NCI-H2081 (cell line): ENCODE measurements at places on chromosomes 5 and 9.

- no peak for DNase-seq
Observed at GRCh38 chr5:40030661-40031060, 605.9 kb upstream of the DAB2 start.

DNA sequence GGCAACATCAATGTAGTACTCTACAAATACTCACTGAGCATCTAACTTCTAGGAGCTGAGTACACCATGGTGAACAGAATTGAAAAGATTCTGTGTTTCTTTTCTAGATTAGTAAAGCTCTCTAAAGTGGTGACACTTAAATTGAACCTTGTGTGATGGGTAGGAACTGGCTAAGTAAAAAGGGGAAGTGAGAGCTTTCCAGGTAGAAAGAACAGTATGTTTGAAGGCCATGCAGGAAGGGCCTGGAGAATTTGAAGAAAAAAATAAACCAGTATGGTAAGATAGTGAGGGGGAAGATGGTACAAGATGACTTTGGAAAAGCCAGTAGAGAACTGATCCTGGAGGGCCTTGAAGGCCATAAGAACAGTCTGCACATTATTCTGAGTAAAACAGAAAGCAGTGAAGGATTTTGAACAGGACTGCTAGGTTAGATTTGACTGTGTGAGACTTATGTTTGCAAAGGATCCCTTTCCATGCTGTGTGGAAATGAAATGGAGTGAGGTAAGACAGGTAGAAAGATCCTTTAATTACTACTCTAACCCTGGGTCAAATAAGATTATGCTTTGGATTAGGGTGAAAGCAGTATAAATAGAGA is 46.7 kb upstream of the UBQLN1 start:
- no peak for DNase-seq

- DNase-seq = no peak
Observed at GRCh38 chr5:120848883-120849282, 384.8 kb downstream of the PRR16 start.

- no peak for DNase-seq
Observed at GRCh38 chr9:70410368-70410767, 4.1 kb downstream of the KLF9 start.

DNA sequence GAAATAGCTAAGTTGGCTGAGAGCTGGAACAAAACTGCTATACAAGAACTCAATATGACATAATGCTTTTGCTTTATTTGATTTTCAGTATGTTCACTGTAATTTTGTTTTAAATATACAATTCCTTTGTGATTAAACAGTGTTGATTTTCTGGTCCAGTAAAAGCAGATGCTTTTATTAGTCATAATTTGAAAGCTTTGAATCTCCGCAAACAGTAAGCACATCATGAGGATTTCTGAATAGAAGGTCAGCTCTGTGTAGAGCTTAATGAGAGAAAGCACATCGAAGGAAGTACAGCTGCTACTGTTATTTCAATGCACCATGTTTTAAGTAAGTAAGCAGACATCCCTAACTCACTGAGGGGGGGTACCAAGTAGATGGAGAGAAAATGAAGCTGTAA is 701.3 kb upstream of the ACO1 start:
- DNase-seq = peak; percentile 95

DNA sequence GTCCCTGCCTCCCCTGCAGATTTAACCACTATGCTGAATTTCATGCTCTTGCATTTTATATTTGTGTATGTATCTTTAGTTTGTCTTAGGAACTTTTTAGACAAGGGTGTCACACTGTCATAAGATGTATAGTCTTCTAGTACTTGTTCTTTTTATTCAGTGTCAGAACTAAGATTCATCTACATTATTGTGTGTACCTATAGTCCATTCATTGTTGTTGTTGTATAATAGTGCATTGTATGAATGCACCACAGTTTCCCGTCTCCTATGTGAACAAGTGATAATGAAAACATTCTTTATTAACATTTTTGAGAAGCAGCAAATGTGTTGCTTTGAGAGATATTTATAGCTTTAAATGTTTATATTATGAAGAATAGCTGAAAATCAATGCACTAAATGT is 45.9 kb downstream of the SFXN1 start:
- no peak for DNase-seq

DNA sequence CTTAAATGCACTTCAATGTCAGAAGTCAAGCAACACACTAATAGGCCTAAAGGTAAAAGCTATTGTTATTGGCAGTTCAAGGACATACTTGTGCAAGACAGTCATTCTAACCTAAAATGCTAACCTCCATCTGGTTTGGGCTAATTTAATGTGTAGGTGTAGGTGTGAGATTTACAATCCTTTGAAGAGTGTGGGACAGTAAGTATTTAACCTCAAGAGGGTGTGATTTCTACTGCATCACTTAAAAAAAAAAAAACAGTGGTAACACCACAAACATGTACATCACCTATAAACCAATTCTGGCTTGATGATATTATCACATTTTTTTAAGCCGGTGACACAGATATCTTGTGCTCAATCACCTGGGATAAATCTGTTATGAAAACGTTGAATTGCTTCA is 127.5 kb upstream of the MEF2C start:
- DNase-seq = no peak

DNA sequence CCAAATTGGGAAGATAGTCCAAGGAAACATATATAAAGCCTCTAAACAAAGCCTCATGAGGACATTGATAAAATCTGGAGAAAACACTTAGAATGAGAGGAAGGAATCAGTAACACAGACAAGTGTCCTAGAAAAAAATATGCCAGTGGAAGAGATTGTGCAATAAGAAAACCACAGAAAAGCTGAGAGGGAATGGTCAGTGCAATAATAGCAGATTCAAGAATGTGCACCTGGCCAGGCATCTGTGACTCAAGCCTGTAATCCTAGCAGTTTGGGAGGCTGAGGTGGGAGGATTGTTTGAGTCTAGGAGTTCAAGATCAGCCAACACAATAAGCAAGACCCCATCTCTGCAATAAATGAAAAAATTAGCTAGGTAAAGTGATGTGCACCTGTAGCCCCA is 691.2 kb upstream of the CDH6 start:
- no peak for DNase-seq

DNA sequence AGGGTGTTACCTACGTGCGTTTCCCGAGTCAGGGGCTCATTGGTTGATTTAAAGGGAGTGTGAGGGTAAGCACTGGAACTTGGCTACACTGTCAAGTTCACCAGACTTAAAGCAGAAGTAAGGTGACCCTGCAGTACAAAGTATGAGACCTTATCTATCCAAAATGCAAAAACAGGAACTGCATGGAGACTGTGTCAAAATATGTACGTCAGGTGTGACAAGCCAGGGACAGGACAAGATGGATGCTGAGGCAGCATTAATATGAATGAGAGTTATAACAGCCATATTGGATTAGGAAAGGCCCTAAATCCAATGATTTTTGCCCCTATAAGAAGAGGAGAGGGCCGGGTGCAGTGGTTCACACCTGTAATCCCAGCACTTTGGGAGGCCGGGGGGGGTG is 15.4 kb upstream of the SUSD3 start:
- no peak for DNase-seq

DNA sequence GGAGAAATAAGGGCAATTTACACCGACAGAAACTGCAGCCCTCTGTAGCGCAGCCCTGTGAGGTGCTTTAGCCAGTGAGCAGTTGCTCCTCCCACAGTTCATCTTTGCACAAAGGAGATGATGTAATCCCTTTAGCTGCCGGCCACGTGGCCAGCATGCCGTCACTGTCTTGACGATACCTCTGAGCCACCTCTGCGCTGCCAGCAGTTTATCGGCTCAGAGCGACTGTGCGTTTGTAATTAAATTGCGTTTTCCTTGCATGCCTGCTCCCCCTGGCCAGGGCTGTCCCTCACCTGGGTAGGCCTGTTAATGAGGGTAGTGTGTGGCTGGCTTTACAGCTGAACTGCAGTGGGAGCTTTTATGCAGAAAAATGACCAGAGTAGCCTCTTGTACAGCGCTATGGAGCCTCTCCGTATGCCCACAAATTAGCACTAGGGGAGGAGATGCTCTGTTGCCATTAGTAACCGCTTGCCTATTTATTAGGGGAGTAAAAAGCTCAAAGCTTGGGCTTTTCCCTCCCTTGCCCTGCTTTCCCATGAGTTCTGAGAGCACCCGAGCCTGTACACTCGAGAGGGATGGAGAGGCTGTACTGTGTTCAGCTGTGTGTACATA is 107.0 kb downstream of the TRIO start:
- DNase-seq = peak; percentile 82

- no peak for DNase-seq
Observed at GRCh38 chr5:127906562-127907204, 176.9 kb upstream of the SLC12A2 start.

DNA sequence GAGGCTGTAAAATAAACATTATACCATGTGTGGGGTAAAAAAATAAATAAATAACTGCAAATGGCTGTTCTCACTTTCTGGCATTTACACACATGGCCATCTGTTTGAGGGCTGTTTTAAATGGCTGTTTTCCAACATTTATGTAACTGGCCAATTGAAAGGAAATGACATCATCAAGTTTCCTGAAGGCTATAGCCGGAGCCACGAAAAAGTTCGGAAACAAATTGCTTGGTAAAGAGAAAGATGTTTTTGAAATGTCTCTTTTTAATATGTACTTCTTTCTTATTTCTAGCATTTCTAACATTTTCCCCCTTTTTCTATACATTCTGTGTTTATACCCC is 95.4 kb upstream of the DAB2 start:
- DNase-seq = no peak

GRCh38 chr5:157744051-157745011 is 819 bp downstream of the LSM11 start:
- DNase-seq = no peak

GRCh38 chr5:172617817-172618216 is 23.2 kb upstream of the NEURL1B start:
- no peak for DNase-seq

DNA sequence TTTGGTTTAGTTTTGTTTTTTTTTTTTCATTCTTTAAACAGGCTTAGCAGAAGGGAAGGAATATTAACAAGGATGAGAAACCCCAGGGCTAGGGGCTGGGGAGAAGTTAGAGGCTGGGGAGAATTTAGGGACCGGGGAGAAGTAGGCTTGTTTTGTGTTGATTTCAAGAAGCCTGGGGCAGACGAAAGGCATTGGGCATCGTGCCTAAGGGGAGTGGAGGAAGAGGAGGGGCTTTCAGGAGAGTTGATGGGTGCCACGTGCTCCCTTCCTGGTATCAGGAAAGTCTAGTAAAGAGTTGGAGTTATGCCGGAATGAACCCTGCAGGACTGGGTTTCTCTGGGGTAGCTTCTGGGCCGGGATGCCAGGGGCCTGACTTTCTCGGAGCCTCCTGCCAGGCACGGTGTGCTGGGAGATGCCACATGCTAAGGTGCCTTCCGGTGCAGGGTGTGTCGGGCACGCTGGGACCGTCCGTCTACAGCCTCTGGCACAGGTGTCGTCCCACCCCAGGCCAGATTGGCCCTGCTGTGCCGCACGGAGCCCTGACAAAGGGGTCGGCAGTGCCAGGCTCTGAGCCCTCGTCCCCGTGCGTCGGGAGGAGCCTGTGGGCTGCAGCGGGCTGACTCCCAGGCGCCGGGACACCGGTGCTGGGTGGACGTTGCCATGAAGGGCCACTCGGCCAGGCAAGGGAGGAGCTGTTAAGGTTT is 159.9 kb downstream of the OLFM1 start:
- DNase-seq = no peak

DNA sequence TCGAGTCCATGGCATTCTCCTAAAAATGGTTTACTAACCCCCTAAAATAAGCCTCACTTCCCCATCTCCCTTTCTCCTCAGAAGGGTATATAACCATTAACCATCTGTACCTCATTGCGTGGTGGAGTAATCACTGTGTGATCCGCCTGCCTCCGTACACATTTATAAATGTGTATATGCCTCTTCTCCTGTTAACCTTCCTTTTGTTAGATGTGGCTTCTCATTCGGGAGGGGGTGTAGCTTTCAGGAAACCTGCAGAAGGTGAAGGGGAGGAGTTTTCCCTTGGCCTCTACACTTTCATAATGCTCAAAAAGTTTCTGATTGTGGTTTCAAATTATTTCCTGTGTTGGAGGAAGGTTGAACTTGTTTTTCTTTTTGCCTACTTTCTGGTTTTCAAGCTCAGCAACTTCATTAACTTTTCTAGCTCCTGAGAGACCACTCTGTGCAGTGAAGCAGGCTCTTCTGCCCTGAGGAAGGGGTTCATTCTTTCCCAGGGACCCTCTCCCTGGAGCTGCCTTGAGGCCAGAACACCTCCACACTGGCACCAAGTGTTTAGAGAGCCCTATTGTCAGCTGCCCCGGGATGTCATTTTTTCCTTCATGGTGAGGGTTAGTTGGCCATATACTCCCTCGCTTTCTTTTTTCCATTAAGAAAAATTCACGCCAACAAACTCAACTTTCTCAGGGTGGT is 46.9 kb downstream of the RASGRF2 start:
- no peak for DNase-seq

GRCh38 chr5:64827703-64828102 is 59.0 kb downstream of the CWC27 start:
- DNase-seq = no peak

DNA sequence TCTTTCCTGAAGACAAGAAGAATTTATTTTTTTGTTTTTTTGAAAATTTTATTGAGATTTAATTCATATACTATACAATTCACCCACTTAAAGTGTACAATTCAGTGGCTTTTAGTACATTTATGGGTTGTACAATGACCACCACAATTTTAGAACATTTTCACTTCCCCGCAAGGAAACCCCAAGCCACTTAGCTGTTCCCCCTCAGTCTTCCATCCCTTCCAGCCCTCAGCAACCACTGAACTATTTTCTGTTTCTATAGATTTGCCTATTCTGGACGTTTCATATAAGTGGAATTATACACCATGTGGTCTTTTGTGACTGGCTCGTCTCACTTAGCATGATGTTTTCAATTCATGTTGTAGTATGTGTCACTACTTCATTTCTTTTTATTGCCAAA is 28.0 kb downstream of the DNAI1 start:
- no peak for DNase-seq
